ENCODE measurements at places on chromosomes 13 and 19.

- no peak for DNase-seq
These were observed 13.1 kb upstream of the PNMA8C start for GRCh38 chr19:46441866-46442265.

DNA sequence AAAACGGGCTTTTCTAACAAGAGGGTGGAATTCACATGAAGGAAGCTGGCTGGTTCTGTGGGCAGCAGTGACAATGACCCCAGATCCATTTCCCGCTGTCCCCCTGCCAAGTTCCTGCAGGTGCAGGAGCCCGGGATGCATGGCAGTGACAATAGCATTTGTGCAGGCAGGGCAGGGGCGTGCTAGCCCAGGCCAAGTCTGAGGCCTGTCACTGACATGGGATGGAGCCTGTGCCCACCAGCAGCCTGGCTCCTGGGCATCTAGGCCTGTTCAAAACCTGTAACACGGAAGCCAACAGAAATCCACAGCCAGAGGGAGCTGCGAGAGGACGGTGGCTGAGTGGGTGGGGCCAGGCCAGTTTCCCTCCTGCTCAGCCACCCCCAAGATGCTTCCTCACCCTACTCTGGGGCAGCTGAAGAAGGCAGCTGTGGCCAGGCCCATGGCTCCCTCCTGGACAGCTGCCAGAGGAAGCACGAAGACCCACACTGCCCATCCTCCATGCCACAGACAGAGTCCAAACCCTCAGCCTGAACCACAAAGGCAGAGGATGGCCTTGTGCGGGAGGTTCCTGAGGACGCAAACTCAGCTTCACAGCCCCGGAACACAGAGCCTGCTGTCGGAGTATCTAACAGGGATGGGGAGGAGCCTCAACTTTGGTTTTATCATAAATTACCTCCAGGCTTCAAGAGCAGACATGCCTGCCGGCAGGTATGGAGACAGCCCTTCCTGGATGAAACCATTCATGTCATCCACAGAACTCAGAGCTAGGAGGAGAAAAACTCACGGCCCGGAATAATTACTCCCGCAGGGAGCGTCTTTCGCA is 74.0 kb downstream of the CEBPG start:
- no peak for DNase-seq

DNA sequence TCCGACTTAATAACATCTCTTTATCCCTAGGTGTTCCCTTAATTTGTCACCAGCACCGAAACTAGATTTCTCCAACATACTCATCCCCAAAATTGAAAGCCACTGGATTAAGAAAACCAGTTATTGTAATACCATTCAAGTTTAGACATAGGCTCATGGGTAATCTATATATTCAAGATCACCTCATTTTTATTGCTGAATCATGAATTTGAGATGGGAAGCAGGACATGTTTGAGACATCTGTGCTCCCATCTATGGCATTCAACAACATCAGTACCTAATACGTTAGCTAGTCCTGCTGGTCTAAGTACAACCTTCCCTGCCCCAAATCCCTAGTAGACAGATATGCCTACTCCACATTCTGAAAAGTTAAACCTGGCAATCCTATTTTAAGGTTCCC is 820.6 kb downstream of the PCDH9 start:
- DNase-seq: no peak

GRCh38 chr19:41753159-41753558 is 2.2 kb upstream of the CEACAM6 start:
- peak; percentile 63 for DNase-seq

DNA sequence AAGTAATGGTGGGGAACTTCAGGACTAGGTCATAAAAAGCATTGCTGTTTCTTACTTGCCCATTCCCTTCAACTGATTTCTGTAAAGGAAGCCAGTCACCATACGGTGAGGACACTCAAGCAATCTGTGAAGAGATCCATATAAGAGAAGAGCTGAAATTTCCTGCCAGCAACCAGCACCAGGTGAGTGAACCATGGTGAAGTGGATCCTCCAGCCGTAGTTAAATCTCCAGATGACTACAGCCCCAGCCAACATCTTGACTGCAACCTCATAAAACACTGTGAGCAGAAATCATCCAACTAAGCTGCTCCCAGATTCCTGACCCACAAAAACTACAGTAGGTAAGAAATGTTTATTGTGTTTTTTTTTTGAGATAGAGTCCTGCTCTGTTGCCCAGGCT is 3.8 kb upstream of the SLC6A16 start:
- DNase-seq: no peak

DNA sequence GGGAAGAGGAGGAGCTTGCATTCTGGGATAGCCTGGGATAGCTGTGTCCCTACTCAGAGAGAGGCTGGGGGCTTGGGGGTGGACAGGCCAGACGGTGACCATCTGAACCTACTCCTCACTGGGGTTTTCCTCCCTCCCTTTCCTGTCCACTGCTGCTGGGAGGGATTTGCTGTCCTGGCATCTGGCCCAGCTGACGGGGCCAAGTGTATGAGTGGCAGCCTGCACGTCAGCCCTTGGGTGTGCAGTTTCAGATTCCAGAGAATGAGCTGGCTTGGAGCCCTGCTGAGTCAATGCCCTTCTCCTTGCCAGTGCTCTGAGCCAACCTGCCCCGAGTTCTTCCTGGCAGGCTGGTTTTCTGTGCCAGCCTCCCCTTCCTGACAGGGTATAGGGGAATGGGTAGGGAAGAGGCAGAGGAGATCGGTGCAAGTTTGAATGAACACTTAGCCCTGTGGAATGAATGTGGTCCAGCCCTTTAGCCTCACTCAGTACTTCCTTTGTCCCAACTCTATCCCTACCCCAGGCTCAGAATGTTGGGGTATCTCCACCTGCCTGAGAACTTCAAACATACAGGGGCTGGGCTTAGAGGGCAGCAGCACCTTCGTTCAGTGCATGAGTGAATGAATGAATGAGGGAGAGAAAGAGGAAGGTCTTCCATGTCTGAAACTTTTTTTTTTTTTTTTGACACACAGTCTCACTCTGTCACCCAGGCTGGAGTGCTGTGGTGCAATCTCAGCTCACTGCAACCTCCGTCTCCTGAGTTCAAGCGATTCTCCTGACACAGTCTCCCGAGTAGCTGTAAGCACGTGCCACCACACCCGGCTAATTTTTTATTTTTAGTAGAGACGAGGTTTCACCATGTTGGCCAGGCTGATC is 1.8 kb upstream of the ANGPTL4 start:
- DNase-seq: no peak

DNA sequence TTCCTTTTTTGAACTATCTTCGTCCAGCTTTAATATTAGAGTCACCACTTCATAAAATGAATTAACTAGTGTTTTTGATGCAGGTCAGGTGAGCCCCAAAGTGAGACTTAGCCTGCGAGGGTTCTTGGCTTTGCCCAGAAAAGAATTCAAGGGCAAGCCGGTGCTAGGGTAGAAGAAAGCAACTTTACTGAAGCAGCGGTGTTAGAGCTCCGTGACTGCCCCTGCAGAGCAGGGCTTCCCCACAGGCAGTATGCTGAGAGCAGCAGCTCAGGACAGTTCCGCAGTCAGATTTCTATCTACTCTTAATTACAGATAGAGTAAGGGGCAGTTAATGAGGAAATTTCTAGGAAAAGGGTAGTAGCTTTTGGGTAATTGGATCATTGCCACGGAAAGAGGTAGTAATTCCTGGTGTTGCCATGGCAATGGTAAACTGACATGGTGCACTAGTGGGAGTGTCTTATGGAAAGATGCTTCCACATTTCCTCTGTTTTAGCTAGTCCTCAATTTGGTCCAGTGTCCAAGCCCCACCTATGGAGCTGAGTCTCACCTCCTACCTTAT is 432.2 kb upstream of the ZNF507 start:
- no peak for DNase-seq

- DNase-seq: no peak
These were observed 8.2 kb upstream of the PARP4 start for GRCh38 chr13:24520733-24521132.

DNA sequence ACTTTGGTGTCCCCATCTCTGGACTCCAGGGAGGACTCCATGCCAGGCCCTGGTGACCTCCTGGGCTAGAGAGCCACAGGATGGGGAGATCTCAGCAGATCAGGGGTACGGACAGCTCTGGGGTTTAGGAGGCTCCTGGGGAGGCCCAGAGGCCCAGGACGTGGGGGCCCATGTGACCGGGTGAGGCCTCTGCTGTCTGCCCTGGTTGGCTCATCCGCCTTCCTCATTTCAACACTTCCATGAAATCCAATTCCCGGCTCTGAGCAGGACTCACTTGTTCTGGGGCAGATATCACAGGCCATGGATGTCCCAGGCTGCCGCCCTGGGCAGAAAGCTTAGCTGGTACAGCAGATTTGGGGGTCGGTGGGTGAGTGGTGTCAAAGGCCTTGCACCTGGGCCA is 1.1 kb upstream of the PRAM1 start:
- DNase-seq: peak; percentile 39

DNA sequence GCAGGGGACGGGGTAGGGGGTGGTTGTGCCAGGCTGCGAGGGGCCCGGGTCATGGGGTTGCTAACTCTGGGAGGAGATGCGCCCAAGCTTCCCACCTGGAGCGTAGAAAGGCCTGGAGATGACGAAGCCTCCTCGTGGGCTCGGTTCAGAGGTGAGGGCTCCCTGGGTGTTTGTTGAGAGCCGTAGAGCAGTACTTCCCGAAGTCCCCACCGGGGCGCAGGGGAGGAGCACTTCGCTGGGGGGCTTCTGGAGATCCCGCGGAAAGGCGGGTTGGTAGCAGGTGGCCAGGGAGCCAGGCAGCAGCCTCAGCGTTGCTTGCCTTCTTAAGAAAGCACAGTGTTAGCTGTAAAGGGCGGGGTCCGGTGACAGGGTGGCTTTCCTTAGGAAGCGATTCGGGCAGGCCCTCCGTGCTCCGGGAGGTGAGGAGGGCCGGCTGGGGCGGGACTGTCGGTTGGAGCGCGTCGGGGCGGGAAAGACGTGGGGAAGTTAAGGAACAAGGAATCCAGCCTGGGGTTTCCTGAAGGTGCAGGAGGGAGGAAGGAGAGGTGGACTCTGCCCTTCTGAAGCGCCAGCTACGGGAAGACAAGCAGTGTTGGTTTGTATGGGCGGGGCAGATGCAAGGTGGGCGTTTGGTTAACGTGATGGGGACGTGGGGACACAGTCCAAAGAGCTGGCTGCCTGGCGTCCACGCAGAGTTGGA is 3.3 kb downstream of the VSTM2B start:
- DNase-seq: no peak

DNA sequence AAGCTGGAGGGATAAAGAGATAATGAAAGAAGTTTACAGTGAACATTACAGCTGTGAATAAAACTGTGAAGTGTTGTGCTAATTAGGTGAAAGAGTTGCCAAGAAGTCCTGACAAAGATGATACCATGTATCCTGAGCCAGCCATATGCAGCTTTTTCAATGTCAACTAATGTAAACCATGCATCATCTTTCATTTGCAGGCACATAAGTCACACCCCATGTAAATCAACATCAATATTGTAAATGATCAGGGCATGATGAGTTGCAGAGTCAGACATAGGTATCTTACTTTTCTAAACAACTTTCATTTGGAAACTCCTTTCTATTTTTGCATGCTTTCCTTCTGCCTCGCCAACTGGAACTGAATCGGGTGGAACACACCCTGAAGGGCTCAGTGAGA is 569.1 kb downstream of the TBC1D4 start:
- no peak for DNase-seq

DNA sequence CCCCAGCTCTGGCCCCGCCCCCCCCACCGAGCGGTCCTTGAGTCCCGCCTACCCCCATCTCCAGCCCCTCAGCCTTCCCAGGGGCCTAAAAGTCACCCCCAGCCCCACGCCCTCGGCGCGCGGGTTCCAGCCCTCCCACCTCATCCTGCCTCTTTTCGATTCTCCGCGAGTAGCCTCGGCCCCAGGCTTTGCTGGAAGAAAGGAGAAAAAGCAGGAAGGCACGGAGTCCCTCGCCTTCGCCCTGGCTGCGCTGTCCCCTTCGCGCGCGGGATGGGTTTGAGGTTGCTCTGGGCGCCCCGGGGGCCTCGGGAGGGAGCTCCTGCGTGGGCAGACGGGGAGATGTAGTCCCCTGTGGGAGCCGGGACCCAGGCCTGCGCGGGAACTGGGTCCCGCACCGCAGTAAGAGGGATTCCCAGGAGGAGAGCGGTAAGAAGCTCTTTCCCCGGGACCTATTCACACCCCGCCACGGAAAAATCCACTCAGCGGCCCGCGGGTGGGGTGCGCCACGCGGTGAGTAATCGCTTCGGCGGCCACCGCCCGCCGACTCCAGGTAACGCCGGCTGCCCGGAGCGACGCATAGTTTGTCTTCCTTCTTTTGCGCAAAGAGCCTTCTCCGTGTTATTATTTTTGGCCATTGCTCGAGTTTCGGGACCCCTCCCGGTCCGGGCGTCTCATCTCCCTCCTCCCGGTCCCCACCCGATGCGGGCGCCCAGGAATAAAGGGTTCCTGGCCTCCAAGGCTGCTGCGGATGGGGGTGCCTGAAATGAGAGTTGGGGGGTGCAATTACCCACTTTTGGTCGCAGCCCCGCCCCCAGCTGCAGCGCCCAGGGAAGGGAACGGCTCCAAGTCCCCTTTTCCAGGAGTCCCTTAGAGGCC is 865 bp upstream of the CRLF1 start:
- DNase-seq: no peak

DNA sequence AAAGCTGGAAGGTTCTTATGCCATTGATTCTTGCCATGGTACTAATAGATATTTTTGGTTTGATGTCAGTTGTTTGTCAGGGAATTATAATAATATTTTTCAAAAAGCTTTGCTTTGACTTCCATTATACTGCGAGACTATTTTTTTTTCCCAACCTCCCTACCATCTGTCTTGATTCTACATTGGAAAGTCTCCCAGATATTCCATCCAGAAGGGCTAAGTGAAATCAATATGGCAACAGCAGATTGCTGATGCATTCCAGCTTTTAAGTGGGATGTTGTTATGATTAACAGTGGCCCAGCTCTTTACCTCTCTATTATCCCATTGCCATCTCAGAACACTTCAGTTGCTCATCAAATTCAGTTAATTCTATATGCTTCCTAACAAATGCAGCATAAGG is 247.4 kb downstream of the OXGR1 start:
- DNase-seq: no peak

DNA sequence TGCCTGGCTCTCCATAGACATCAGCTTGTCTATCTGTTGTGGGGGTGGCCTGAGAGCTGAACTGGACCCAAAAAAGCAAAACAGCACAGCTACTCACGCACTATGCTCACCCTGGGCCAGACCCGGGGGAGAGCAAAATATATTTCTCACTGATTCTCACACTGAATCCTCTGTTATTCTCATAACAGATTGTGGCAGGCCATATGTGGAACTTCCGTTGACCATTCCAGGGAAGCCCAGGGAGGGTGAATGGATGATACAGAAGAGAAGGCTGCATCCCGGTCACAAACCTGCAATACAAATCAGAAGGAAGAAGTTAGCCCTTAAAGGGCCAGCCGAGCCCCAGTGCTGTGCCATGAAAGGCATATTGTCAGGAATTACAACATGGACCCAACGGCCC is 362.5 kb downstream of the ZNF536 start:
- DNase-seq: no peak

- no peak for DNase-seq
These were observed 99.5 kb downstream of the ZC3H13 start for GRCh38 chr13:45953082-45953481.

All from CD4-positive, alpha-beta T cell treated with Interferon gamma for 1 hour (primary cell).